ENCODE measurements at places on chromosomes 4 and X.

DNA sequence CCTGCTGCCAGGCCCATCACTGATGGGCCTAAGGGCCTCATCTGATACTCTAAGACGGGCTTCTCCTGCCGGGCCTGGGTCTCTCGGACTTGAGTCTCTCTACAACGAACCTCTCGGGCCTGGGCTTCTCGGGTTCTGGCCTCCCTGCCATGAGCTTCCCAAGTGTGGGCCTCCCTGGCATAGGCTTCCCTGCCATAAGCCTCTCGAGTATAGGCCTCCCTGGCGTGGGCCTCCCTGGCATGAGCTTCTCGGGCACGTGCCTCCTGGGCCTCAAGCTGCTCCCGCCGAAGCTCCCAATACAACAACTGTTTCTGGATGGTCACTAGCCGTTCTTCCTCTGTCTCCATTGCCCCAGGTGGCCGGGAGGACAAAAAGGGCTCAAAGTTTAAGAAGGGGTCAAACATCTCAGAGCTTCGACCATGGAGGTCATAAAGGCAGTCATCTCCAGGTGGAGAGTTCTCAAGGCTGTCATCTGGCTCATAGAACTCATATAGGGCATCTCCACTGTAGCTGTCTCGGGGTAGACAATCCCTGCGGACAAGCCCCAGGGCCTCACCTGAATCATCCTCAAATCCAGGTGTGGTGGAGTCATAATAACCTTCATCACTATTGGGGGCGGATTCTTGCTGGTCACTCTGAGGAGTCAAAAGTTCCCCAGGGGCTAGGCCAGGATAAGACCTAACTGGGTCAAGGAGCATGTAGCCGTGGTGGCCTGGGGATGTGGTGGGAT, 14.1 kb downstream of the AMER1 start:
- DNase-seq = no peak

GRCh38 chr4:99356992-99357391, 4.4 kb upstream of the ADH1C start:
- no peak for DNase-seq

DNA sequence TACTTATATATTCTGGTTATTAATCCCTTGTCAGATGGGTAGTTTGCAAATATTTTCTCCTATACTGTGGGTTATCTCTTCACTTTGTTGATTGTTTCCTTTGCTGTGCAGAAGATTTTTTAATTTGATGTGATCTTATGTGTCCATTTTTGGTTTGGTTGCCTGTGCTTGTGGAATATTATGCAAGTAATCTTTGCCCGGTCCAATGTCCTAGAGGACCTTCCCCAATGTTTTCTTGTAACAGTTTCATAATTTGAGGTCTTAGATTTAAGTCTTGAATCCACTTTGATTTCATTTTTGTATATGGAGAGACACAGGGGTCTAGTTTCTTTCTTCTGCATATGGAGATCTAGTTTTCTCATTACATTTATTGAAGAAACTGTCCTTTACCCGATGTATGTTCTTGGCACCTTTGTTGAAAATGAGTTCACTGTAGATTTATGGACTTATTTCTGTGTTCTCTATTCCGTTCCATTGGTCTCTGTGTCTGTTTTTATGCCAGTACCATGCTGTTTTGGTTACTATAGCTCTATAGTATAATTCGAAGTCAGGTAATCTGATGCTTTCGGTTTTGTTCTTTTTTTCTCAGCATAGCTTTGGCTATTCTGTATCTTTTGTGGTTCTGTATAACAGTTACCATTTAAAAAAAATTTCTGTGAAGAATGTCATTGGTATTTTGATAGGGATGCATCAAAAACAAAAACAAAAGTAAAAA, 34.7 kb downstream of the DIAPH2 start:
- DNase-seq = no peak

DNA sequence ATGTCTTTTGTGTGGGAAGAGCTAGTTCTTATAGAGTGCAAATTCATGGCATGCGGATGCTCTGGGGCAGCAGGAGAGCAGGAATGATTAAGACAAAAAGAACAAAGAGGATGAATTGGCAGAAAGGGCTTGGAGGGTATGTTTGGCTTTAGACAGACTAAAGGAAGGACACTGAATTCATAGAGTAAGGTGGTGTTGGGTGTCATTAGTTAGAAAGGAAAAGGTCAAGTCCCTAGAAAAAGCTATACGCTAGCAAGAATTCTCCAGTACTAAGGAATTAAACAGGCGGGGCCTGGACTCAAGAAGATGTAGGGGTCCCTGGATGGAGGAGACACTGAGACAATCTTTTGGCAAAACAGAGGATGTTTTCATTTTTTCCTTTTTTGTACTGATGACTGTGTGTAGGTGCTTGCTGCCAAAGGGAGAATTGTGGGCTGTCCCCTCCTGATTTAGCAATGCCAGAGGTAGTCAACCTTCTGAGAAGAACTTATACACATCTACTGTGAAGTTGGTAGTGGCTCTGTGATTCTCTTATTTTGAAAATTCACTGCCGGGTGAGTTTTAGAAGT, 391.0 kb downstream of the SPRY1 start:
- DNase-seq = peak; percentile 18

- no peak for DNase-seq
These were observed 104.5 kb upstream of the NAP1L5 start for GRCh38 chr4:88802138-88802537.

DNA sequence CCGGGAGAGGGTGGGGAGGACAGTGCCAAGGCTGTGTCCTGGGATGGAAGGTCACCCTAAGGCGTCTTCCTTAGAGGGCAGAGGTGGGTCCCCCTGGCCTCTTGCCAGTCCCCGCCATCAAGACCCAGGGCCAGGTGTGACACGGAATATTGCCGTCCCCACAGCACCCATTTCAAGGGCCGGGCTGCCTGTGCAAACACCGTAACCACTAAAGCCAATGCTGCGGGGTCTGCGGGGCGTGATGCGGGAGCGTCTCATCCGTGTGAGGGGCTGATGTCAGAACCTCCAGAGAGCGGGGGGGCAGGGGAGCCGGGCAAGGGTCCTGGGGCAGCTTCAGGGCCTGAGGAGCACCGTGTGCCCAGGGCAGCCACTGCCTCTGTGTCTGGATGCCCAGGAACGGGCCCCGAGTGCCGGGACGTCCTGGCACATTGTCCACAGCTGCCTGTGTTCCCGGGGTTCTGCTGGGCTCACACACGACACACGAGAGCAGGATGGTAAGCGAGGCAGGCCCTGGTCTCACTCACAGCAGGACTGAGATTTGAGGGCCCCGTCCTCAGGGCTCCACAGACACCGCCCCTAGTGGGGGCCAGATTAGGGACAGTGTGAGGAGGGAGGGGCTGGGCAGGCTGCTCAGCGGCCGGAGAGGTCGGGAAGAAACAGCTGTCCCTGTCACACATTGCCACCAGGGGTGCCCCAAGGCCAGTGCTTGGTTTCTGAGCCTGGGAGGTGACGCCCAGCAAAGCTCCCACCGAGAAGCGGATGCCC, 29.2 kb downstream of the NKX1-1 start:
- peak; percentile 57 for DNase-seq

GRCh38 chr4:76363556-76364290, 57.2 kb downstream of the STBD1 start:
- no peak for DNase-seq

GRCh38 chr4:73721435-73721834, 18.9 kb upstream of the CXCL8 start:
- DNase-seq = no peak

- no peak for DNase-seq
These were observed 82.1 kb downstream of the PPP3CA start for GRCh38 chr4:101264993-101265815.

GRCh38 chr4:77443941-77444340, 161.7 kb upstream of the CXCL13 start:
- DNase-seq = no peak

DNA sequence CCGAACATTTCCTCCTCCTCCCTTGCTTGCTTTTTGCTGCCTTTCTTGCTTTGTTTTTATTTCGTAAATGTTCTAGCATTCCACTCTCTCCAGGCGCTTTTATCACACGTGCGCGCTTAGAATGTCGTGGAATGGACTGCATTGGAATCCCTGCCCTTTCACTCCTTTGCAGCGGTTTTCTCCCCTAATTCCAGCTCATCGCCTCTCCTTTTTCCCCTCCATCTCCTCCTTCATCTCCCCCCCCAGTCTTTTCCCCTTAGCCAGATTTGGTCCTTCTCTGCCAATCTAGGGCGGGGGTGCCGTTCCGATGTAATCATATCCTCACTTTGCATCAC, 579 bp downstream of the OGT start:
- peak; percentile 26 for DNase-seq

DNA sequence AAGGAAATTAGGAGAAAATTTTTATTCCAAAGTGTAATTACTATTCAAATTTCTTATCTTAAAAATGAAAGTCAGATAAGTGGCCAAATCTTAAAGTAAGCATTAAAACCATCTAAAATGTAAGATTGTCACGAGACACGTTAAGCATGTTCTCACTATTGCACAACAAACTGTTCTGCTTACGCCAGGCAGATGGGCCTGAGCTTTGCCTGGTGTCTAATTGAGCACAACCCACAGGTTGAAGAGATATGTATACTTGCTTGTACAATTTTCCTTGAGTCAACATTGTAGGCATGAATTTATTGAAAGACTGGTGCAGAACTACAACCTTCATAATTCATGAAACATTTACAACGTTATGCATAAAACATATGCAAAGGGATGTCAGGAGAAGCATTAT, 3.9 kb downstream of the RNF128 start:
- DNase-seq = no peak

DNA sequence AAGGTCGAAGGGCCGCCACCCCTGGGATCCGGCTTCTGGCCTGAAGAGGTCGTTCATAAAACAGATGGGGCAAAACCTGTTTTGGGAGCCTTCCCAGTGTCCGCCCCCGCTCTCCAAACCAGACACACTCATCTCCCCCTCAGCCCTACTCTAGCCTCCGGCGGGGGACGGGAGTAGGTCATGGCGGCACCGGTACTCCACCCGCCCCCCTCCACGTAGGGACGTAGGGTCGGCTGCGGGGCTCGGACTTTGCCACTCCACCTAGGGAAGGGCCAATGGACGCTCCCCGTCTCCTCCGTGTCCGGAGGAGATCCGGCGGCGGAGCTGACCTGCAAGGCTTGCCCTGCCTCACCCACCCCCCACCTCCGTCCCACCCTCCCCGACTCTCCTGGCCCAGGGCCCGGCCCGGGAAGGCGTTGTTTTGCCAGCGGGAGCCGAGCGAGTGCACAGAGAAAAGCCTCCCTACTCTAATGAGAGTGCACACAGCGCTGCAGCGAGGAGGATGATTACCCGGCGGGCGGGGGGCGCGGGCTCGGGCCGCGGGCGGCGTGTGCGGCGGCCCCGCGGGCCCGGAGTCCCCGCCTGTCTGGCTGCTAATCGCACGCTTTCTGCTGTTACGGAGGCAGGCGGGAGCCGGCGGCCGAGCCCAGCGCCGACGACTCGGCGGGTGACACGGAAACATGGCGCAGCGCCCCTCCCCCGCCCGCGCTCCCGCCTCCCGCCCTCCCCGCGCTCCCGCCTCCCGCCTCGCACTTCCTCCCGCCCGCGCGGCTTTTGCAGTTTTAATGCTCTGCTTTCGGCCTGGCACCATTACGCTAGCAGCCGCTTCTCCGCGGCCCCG, 8.3 kb upstream of the BCOR start:
- peak; percentile 88 for DNase-seq

DNA sequence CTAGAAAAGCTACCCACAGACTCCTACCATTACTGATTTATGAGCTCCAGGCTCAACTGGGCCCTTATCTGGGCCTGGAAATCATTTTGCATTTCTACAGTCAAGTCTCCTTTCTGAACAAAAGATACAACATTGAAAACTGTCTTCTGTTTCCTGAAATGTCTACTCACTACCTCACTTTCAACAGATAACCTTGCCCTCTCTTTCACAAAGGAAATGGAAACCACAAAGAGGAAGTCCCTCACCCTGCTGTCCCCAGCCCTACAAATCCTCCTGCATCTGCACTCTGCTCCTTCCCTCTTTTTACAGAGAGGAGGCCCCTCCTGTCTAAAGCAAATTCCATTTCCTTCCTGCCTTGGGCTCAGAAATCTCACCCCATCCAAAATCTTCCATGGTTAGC, 24.8 kb upstream of the CYBB start:
- no peak for DNase-seq

- DNase-seq = peak; percentile 3
These were observed 8.7 kb upstream of the TIMM8A start for GRCh38 chrX:101357166-101357795.

GRCh38 chrX:26672571-26672970, 456.6 kb downstream of the MAGEB5 start:
- no peak for DNase-seq

DNA sequence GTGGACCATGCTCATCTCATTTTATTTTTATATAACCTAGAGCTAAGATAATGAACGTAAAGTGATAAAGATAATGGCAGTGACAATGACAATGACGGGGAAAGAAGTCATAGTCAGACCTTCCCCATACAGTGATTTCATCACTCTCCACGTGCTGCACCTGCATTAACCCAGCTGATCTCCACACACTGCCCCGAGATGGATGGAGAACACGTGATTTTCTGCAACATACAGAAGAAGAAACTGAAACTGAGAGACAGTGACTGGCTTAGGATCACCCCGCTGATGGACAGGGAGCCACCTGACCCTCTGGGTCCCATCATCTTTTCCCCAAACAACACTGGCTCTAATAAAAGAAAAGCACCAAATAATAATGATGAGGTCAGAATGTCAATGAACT, 22.0 kb downstream of the EVC2 start:
- DNase-seq = no peak

GRCh38 chr4:140260227-140260626, 106.2 kb upstream of the MAML3 start:
- no peak for DNase-seq

DNA sequence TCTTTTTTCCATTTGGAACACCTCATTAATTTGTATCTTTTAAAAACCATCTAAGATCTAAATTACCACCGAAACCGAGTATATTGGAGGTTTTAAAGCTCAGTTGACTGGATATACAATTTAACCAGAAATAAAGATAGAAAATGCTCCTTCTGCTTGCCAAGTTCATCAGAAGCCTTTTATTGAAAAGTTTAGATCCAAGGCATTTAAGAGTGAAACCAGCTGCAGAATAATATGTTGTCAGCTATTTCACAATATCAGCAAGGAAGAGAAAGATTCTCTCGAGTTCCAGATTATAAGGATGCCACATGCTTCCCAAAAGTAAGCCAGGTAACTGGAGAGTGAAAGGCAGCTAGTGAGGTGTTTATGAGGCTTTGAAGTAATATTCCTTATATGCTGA, 217.4 kb downstream of the DCTD start:
- no peak for DNase-seq
